ENCODE measurements at places on chromosomes 6 and 20.

DNA sequence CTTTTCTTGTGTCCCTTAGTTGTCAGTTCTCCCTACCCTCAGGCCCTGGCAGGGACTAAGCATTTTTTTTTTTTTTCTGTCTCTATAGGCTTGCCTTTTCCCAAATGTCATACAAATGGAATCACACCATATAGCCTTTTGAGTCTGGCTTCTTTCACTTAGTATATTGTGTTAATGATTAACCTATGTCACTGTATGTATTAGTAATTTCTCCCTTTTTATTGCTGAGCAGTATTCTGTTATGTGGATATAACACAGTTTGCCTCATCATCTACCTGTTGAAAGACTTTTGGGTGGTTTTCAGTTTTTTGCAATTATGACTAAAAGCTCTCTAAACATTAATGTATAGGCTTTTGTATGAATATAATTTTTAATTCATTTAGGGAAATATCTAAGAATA, 16.0 kb upstream of the FBXO30 start:
- no peak for DNase-seq

DNA sequence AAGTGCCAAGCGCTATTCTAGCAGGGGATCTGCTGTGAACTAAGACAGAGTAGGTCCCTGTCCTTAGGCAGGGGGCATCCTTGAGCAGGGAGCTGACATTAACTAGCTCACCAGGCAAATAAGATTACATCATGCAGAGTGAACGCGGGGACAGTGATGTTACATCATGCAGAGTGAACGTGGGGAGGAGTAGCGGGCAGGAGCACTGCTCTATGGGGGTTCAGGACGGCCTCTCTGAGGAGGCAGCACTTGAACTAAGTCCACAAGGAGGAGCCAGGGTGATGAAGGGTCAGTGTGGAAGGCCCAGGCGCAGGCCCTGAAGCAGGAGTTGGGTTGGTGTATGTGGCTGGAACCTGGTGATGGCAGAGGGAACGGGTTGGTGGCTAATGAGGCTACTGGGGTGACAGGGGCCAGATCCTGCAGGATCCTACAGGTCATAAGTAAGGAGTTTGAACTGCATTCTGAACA, 38.7 kb downstream of the KAT14 start:
- DNase-seq = no peak

- no peak for DNase-seq
Measured at GRCh38 chr20:59131551-59132285, 31.9 kb upstream of the ZNF831 start.

GRCh38 chr6:11320914-11321597, 88.6 kb upstream of the NEDD9 start:
- DNase-seq = no peak
